Muscle of leg (tissue), 16 donors: ENCODE measurements at places on chromosomes 7 and 10. TPM values are rescaled to one million over a fixed set of nuclear protein-coding genes. Genes with fewer than 3 reads are reported as not detected.

The KLF14 gene
- total RNA-seq, result 0.98 TPM

The MSMB gene
- total RNA-seq, result not detected

The PSMG3 gene
- total RNA-seq, result 35.5 TPM

The SGPL1 gene
- 17.4 TPM for total RNA-seq

The MLXIPL gene
- total RNA-seq, result 0.13 TPM

The AOAH gene
- total RNA-seq, result 3.7 TPM
